Regular cardiac myocyte (primary cell): ENCODE measurements at places on chromosomes 1 and 21. TPM values are rescaled to one million over a fixed set of nuclear protein-coding genes. Genes with fewer than 3 reads are reported as not detected.

Gene HS2ST1
- total RNA-seq: 20.9 and 31.0 TPM in 2 replicates

Gene RGS8
- 0.28 TPM in 1 of 2 replicates, not detected in the other for total RNA-seq

Gene HCRTR1
- total RNA-seq: under 0.01 TPM in 1 of 2 replicates, not detected in the other

Gene SPRR4
- total RNA-seq: not detected in 2 replicates

Gene GPA33
- not detected in 2 replicates for total RNA-seq

Gene PSMB2
- 11.0 and 39.1 TPM in 2 replicates for total RNA-seq

Gene SH2D1B
- total RNA-seq: not detected in 2 replicates

Gene TMPRSS2
- not detected in 2 replicates for total RNA-seq

Gene CRABP2
- total RNA-seq: 7.9 and 8.1 TPM in 2 replicates

Gene VCAM1
- 0.58 and 5.4 TPM in 2 replicates for total RNA-seq

Gene ERICH3
- total RNA-seq: under 0.01 TPM in 1 of 2 replicates, not detected in the other

Gene KRTAP21-2
- not detected in 2 replicates for total RNA-seq

Gene PTPN14
- 35.0 and 45.2 TPM in 2 replicates for total RNA-seq

Gene RIIAD1
- not detected in 2 replicates for total RNA-seq

Gene TSPEAR
- total RNA-seq: not detected in 2 replicates

Gene FCGR1A
- 0.19 TPM in 1 of 2 replicates, not detected in the other for total RNA-seq

Gene C1orf198
- total RNA-seq: 43.1 and 100 TPM in 2 replicates

Gene CLDN17
- total RNA-seq: not detected in 2 replicates

Gene ARHGEF11
- 20.1 and 20.9 TPM in 2 replicates for total RNA-seq

Gene ANKRD65
- total RNA-seq: under 0.01 TPM in 2 replicates

Gene CD52
- total RNA-seq: not detected in 2 replicates

Gene PGLYRP3
- not detected in 2 replicates for total RNA-seq

Gene TNFRSF1B
- 9.6 and 15.2 TPM in 2 replicates for total RNA-seq

Gene ZFP69
- total RNA-seq: 2.8 and 3.3 TPM in 2 replicates

Gene PROK1
- not detected in 2 replicates for total RNA-seq

Gene GPR3
- 0.56 and 0.58 TPM in 2 replicates for total RNA-seq

Gene VWA5B1
- total RNA-seq: not detected in 2 replicates

Gene FAM167B
- total RNA-seq: 0.38 and 2.0 TPM in 2 replicates

Gene SMIM34
- not detected in 2 replicates for total RNA-seq

Gene TFAP2E
- total RNA-seq: under 0.01 TPM in 2 replicates

Gene IL23R
- total RNA-seq: under 0.01 TPM in 1 of 2 replicates, not detected in the other

Gene IL6R
- total RNA-seq: 4.6 and 8.7 TPM in 2 replicates
